ENCODE measurements at places on chromosomes 3 and 15.

- DNase-seq, result no peak
Observed at GRCh38 chr3:102664126-102664525, 229.3 kb downstream of the ZPLD1 start.

DNA sequence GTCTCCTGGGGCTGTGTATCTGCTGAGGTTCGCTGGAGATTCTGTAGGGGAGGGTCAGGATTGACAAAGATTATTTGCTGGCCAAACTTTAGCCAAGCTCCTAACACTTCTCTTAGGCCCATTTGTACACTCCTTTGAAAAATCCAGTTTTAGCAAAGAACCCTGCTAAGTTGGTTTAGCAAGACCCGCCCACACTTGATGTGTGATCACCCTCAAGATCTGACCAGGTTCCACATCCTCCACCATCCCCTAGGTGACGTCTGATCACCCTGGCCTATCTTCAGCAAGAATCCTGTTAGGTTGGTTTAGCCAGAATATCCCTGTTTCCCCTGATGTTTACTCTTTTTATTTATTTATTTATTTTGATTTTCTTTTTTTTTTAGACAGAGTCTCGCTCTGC, 14.8 kb upstream of the SLC35G2 start:
- no peak for DNase-seq

- no peak for DNase-seq
Observed at GRCh38 chr3:14646589-14647413, 4.8 kb upstream of the CCDC174 start.

DNA sequence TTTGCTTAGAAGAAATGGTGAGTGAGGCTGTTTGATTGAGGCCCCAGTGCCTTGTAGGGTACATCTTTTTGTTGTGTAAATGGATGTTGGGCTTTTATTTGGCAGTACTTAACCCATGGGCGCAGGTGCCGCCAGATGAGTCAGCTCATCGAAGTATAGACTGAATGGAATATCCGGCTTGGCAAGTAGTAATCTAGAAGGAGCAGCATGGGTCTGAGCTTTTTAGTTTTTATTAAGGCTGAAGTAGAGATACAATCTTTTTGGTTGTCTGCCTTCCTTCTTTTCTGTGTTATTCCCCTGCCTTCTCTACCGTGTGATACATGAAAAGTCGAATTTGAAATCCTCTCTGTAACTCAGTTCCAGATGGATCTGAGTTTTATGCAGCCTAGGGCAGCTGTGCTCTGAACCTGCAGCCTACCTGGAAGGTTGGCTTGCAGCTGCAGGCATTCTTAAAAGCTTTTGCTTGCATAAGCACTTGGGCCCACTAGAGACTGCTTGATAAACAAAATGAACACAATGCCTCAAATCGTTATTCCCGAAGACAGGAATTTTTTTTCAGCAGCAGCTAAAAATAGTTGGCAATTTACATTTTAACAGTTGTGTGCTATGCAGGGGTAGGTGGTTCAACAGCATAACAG, 177.5 kb upstream of the CGNL1 start:
- DNase-seq, result no peak

- no peak for DNase-seq
Observed at GRCh38 chr3:156353563-156353962, 201.4 kb downstream of the SSR3 start.

DNA sequence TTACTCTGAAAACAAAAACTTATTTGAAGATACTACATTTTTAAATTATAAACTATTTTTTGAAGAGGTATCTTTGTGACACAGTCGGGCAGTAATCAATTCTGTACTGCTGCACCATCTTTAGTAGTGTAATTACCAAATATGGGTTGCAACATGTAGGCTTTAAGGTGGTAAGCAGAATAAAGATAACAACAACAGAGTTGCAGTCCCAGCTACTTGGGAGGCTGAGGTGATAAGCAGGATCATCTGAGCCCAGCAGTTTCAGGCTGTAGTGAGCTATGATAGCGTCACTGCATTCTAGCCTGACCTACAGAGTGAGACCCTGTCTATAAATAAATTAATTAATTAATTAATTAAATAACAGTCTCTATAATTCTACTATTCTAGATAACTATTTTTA, 6.0 kb downstream of the PLOD2 start:
- no peak for DNase-seq

- DNase-seq, result no peak
Observed at GRCh38 chr15:99923711-99924110, 190.5 kb upstream of the LYSMD4 start.

- no peak for DNase-seq
Observed at GRCh38 chr15:98904544-98904943, 103.0 kb downstream of the PGPEP1L start.

DNA sequence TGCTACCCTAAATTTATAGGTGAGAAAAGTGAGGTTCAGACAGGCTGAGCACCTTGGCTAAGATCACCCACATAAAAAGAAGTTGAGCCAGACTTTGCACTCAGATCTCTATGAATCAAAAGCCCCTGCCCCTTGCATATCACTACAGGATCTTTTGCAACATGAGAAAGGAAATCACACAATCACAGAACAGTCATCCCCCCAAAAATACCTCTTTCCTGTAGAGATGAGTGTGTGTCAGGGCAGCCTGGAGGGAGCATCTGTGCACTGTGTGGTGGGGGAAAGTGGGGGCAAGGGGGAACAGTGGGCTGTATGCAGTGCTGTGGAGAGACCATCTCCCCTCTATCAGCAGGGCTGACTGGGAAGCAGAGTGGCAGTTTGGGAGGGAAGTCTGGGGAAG, 46.6 kb downstream of the EPHB3 start:
- peak; percentile 7 for DNase-seq

GRCh38 chr3:5613599-5613998, 426.1 kb downstream of the EDEM1 start:
- no peak for DNase-seq

- DNase-seq, result no peak
Observed at GRCh38 chr3:133038731-133039375, 662 bp downstream of the TMEM108 start.

- no peak for DNase-seq
Observed at GRCh38 chr15:101288905-101289513, 6.0 kb downstream of the SNRPA1 start.

- peak; percentile 53 for DNase-seq
Observed at GRCh38 chr15:99925661-99926461, 192.6 kb upstream of the LYSMD4 start.

- DNase-seq, result no peak
Observed at GRCh38 chr15:44695294-44695693, 15.8 kb downstream of the PATL2 start.

DNA sequence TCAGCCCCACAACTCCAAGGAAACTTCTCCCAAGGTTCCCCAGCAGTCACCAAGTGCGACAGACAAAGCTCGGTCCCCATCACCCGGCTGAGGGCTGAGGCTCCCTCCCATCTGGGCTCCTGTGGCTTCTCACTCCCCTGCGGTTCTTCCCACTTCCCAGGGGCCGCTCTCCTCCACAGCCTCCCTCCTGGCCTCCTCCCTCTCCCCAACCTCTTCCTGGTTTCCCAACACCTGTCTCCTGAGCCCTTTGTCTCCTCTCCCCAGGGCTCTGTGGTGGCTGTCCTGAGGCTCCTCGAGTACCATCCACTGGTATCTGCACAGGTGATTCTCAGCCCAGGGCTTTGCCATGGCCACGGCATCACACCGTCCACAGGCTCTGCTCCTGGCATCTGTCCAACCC, 113.2 kb upstream of the NSMCE3 start:
- DNase-seq, result no peak

DNA sequence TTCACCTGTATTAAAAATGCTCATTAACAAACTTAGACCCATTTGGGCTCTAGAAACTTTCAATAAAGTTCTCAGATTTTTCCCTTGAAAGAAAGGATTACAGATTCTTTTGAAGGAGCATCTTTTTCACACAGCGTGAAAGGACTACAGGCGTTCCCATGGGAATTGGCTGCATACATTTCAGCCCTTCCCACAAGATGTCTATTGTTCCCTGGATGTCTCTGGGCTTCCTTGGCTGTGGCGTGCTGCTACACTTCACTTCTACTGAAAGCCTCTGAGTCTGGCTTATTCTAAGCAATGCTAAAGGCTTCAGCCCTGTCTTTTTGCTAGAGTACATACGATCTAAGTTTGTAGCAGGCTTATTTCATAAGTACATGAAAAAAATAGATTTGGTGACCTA, 1.4 kb downstream of the VEPH1 start:
- DNase-seq, result no peak

DNA sequence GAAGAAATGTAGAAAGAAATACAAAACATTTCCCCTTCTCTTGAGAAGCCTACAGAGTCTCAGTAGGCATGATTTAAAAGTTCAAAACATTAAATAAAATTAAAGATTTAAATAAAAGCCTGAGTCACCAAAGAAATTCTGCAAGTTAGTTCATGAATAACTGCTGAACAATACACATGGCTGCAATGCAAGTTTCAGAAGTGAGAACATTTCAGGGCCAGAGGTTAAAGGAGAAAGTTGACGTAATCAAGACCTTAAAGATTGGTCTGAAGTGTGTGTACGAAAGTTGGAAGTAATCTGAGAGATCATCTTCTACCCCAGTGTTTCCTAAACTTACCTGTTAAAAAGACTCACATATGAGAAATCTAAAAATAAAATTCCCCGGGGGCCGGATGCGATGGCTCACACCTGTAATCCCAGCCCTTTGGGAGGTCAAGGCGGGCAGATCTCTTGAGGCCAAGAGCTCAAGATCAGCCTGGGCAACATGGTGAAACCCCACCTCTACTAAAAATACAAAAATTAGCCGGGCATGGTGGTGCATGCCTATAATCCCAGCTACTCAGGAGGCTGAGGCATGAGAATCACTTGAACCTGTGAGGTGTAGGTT, 108.7 kb upstream of the PHLDB2 start:
- no peak for DNase-seq

DNA sequence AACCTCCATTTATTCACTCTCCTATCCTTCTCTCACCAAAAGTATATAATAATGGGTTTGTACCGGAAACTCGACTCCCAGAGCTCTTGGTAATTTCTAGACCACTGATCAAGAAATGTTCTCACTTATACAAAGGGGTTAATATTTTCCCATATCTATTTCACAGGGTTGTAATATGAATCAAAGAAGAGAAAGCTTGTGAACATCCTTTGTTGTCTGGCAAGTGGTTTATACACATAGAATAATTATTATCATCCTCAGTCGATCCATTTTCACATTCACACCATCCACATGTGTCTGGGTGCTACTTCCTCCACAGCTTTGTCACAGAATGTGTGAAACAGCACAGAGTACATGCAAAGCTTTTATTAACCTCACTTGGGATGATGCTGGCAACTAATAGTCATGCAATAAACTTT, 29.9 kb upstream of the STT3B start:
- DNase-seq, result no peak

DNA sequence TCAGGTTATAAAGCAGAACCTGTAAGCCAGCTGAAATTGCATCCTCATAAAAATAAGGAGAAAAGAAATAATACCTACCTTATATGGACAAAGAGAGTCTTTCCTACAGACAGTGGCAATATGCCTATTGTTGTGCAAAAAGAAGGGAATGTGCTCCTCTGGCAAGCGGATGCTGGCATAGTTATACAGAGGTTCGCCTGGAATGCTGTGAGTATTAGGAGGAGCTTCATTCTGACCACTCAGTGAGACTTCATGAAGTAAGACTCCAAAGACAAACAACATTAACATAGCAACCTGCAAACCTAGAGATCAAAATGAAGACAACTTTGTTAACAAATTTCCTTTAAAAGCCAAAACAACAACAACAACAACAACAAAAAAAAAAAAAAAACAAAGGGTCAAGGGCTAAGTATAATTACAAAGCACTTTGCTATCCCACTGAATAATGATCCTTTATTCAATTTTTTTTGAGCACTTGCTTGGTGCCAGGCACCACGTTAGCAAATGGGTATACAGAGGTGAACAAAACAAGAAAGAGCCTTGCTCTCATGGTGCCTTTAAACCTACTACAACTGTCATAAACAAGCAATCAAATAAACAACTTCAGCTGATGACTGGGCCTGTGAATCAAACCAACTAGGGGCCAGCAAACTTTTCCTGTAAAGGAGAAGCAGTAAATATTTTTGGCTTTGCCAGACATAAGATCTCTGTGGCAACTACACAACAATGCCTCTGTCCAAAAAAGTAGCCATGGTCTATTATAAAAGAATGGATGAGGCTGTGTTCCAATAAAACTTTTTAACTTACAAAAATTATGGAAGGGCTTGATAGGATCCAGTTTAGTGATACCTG, 3.7 kb downstream of the EOGT start:
- DNase-seq, result no peak

DNA sequence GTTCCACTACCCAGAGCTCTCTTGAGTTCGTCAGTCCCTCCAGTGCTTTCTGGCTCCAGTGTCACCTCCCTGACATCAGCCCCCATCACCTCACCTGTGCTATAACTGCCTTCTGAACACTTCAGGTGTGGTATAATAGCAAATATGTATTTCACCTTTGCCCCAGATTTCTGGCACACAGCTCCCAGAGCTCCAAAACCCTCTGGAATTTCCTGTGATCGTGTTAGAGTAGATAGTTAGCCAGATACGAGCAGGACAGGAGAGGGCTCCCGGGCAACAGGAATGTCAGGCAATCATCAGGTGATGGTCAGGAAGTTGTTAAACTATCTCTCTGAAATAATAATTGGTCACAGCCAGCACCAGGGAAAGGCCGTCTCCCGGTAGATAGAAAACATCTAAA, 22.6 kb upstream of the LIMD1 start:
- DNase-seq, result no peak

GRCh38 chr3:156323466-156323865, 203.1 kb downstream of the KCNAB1 start:
- DNase-seq, result no peak

DNA sequence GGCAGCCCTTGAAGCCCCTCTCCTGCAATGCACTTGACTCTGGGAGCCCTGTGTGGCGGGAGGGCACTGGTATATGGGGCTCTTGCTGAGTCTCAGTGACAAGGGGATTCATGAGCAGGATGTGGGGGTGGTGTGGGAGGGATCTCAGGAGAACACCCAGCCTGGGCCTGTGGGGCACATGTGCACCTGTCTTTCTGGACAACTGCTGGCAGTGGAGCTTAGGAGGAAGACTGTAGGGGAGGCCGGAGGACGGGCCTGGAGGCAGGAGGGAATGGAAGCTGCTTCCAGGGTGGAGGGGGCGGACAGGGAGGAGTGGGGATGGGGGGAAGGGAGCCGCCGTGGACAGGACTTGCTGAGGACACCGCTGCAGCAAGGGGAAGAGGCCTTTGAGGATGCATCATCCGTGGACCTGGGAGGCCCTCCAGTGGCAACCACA, 10.8 kb upstream of the SNRPA1 start:
- no peak for DNase-seq

- DNase-seq, result no peak
Observed at GRCh38 chr15:75360391-75360790, 8.0 kb downstream of the MAN2C1 start.

GRCh38 chr3:43870120-43870519, 179.4 kb downstream of the ABHD5 start:
- DNase-seq, result no peak
